ENCODE measurements at places on chromosomes 1 and 21.

GRCh38 chr21:42503711-42504110 is 7.7 kb upstream of the RSPH1 start:
- DNase-seq, result no peak

GRCh38 chr21:40053007-40053406 is 185.8 kb downstream of the PCP4 start:
- DNase-seq, result no peak

DNA sequence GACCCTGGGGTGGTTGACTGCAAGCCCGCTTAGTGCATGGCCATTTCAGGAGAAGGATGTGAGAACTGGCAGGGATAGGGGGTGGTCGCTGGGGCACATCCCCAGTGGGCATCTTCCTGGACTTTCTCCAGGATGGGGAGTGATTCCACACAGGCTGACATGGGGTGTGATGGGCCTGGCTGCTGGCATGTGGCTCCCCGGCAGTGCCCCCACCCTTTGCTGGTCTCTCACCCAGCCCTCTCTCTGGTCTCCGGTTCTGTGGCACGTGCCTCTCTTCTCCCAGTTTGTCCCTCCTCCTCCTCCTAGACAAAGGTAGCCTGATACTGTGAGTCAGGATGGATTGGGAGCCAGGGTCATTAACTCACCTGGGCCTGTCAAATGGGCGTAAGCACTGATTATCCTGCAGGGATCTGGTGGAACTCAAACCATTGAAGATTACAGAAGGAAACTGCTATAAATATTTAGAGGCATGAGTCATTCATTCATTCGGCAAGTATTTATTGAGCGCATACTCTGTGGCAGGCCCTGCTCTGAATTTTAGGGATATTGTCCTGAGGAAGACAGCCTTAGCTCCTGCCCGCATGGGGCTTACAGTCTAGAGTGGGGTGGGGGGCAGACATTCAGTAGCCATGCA is 23.6 kb upstream of the EPS8L3 start:
- DNase-seq, result no peak

DNA sequence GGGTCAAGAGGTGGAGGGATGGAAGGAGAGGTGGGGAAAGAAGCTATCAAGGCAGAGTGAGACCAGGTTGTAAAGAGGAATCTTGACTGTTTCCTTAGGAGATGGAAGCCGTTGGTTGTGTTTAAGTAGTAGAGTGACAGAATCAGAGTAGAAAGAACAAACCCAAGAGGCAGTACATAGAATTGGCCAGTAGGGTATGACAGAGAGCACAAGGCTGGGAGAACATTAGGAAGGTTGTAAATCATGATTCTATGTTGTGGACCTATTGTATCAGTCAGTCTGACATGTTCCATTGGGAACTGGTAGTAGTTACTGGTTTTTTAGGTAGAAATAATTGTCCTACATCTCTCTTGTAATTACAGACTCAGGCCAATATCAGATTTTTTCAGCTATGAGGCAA is 486.9 kb upstream of the USP24 start:
- DNase-seq, result no peak

GRCh38 chr1:11187931-11188330 is 1.2 kb upstream of the ANGPTL7 start:
- no peak for DNase-seq

GRCh38 chr1:160945079-160945478 is 9.5 kb downstream of the ITLN2 start:
- DNase-seq, result no peak

GRCh38 chr1:87842156-87842555 is 513.5 kb downstream of the LMO4 start:
- no peak for DNase-seq

- DNase-seq, result no peak
Observed at GRCh38 chr1:9892563-9893528, 17.2 kb downstream of the CTNNBIP1 start.

DNA sequence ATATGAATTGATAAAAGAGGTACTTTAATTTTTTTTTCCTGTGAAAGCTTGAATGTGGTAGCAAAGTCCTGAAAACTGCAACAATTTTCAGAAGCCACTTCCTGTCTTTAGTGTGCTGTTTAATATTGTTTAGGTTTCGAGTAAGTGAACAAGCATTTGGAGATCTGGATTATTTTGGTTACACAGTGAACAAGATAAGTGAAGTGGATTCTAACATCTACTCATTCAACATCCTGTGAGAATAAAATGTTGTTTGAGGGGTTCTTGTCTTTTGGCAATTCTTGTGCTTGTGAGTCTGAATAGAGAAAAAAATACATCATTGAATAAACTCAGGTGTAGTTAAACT is 35.2 kb upstream of the PLA2G4A start:
- no peak for DNase-seq

GRCh38 chr1:37634244-37634991 is at the start of gene RSPO1:
Gene RSPO1 (minus strand): TSS chr1:37634892. CDS start chr1:37629661, 5,231 bp downstream.
- no peak for DNase-seq

DNA sequence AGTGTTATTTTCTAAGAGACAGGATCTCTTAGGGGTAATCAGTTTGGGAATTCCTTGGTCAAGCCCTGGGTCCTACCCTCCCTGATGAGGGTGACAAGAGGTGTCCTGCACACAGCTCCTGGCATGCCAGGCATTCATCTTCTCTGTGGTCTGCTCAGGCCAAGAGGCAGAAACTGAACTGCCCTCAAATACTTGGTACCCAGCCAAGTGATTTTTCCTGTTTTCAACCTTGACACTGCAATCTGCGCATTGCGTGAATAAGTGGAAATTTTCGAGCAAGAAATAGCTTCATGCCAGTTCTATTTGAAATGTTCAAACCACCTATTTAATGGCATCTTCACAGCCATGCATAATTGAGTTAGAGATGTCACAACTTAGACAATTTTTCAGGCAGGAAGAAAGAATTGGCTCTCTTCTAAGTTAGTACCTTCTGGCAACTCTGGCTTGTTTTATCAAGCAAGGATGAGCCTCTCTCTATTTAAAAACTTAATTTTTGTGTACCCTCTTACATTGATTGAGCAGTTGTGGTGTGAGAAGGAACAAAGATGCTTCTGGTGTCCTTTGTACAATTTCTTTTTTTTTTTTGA is 27.0 kb downstream of the DNM3 start:
- DNase-seq, result no peak
